Spinal cord (tissue), 10 donors: ENCODE measurements at places on chromosomes 5 and 9. TPM values are rescaled to one million over a fixed set of nuclear protein-coding genes. Genes with fewer than 3 reads are reported as not detected.
A peak's percentile ranks its signal among the peaks of the same experiment; 100 is the strongest.

Gene PCA3
- polyA plus RNA-seq = 2.2 TPM

Gene CKMT2
- 7.2 TPM for polyA plus RNA-seq

GRCh38 chr5:143479394-143479793, 75.9 kb upstream of the NR3C1 start:
- no peak for DNase-seq

GRCh38 chr5:149284501-149284900, 12.8 kb downstream of the AFAP1L1 start:
- DNase-seq = no peak

GRCh38 chr5:68325065-68325580, 109.6 kb downstream of the PIK3R1 start:
- no peak for DNase-seq

DNA sequence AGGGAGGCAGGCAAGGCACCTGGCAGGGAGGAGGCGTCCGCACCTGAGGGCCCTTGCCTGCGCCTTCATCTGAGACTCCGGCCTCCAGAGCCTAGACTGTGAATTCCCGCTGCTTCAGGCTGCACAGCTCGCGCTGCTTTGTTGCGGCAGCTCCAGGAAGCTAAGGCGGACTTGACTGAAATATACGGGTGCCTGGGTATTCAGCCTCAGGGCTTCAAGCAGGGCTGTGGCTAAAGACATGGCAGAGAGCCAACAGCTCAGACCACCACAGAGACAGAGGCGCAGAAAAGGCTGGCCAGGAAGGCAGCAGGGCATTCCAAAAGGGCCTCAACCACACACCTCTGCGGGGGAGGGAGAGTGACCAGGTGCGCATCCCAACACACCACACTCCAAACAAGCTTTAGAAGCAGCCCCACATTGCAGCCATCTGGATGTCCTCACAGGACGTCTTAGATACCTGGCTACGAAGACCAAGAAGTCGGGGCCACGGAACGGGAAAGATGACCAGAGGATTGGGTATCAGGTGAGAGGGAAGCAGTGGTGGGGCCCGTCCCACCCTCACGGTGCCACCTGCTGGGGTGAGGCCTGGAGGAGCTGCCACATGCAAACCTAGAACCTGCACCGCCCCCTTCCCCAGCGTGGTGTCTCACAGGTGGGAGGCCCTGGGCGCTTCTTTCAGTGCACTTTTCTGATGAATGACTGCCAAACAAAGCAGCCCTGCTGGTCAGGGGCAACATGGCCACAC, 1.7 kb upstream of the DPH7 start:
- peak; percentile 48 for DNase-seq
